BJ (cell line): ENCODE measurements at places on chromosomes 5 and 9.

GRCh38 chr5:26691486-26691885, 346.9 kb downstream of the CDH9 start:
- no peak for DNase-seq

- peak; percentile 21 for DNase-seq
These were observed 24.6 kb upstream of the MED10 start for GRCh38 chr5:6402939-6403338.

GRCh38 chr9:22211588-22212360, 202.7 kb upstream of the CDKN2B start:
- peak; percentile 83 for DNase-seq

- DNase-seq = no peak
These were observed 38.4 kb downstream of the SHB start for GRCh38 chr9:38030658-38031057.

DNA sequence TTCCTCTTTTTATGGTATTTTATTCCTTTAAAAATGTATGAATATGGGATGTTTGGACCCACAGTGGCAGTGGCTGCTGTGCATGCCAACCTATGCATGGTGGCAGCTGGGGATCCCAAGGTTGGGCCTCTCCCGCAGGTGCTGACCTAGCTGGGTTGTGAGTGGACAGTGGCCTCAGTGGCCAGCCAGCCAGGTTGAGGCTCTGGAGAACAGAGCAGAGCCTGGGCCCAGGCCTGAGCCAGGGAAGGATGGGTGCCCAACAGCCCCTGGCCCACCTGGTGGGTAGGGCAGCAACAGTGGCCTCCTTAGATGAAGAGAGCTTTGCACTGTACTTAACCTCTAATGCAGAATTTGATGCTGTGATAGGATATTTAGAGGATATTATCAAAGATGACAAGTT, 624.8 kb downstream of the CHSY3 start:
- no peak for DNase-seq

DNA sequence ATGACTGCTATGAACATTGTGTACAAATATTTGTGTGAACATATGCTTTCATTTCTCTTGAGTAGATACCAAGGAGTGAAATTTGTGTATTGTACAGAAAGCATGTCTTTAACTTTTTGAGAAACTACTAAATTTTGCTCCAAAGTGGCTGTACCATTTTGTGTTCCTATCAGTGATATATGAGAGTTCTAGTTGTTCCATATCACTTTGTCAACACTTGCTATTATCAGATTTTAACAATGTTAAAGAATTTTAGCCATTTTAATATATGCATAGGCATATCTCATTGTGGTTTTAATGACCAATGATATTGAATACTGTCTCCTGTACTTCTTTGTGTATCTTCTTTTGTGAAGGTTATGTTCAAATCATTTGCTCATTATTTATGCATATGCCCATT, 142.9 kb upstream of the NR3C1 start:
- DNase-seq = no peak

DNA sequence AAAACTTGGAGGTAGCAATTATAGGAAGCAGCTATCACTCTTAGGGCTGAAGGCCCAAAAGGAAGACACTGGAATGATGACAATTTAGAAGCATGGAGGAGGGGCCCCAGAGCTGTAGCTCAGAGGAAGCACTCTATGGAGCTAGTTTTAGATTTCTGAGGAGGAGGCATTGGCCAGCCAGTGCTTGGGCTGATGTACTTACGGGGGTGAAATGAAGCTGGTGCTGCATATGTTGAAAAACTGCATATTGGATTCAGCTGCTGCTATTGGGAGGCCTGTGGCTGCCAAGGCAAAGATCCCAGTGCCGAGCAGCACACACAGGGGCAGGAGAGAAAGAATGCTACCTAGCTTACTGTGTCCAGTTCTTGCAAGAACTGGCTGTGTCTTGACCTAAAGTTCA, 53.9 kb upstream of the HMHB1 start:
- DNase-seq = no peak

DNA sequence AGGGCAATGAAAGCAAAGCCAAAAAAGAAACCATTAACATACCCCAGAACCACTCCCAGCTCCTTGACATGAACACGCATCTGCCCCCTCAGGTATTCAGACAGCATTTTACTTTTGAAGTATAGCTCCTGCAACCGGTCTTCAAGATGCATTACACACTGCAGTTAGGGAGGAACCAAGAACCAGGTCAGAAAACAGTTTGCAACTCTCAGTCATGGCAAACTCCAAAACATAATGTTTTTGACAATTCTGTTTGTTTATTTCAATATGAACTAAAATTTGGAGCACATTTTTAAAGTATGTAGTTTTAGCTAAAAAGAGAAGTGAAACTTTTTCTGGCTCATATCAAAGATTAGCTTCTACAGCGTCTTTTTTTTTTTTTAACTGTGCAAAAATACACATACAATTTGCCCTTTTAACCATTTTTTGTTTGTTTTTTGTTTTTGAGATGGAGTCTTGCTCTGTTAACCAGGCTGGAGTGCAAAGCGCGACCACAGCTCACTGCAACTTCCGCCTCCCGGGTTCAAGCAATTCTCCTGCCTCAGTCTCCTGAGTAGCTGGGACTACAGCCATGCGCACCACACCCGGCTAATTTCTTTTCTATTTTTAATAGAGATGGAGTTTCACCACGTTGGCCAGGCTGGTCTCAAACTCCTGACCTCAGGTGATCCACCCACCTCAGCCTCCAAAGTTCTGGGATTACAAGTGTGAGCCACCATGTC, 12.2 kb upstream of the RAPGEF6 start:
- no peak for DNase-seq

DNA sequence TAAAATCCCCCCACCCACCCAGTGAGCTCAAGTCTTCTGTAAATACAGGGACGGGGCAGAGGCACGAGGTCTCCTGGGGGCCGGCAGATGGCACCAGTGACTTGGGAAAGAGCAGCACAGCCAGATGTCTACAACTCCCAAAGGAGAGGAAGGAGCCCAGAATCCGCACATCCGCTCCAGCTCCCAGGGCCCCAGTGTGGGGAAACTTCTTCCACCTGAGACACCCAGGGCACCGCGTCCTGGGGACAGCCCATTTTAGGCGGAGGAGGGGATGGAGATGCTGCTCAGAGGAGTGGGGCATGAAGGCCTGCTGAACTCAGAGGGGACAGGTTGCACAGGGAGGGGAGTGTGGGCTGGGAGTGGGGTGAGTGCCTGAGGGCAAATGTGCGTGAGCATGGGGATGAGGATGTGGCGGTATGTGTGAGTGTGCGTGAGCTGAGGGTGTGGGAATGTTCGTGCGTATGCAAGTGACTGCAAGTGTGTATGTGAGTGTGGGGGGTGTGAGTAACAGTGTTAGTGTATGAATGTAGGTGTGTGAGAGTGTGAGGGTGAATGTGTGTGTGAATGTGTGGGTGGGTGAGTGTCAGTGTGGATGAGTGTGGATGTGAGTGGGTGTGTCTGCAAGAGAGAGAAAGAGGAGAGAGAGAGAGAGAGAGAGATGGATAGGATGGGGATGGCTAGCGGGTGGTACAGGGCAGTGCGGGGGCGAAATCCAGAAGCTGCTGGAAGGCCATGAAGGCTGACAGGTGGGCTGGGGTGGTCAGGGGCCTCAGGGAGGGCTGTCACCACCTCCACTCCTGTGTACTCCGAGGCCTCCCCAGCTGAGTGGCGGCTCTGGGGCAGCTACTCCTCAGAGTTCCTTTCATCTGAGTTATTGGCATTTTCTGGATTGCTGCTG, 63.5 kb downstream of the DUSP1 start:
- DNase-seq = no peak

DNA sequence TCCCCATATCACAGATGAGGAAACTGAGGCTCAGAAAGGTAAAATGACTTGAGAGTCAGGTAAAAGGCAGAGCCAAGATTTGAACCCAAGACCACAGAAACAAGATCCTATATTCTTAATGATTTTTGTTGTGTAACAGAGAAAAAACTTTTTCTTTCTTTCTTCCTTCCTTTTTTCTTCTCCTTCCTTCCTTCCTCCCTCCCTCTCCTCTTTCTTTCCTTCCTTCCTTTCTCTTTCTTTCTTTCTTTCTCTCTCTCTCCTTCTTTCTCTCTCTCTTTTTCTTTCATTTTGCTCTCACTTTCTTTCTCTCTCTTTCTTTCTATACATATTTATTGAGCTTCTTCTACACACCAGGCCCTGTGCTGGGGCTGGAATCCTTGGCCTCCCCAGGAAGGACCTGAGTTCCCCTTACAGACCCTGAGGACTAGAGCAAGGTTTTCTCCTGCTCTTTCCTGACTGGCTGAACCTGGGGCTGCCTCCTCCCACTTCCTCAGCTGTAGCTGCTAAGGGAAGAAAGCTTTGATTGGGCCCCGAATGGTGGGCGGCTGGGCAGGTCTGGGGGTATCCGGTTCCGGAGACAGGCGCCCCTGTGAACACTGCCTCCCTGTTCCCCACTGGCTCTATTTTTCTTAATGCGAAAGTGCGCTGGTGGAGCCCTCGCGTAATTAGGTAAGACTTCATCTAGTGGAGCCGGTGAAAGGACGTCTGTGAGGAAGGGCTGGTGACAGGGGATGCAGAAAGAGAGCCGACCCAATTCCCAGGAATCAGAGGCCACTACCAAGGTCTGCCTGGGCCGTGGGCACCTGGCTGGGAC, 27.4 kb upstream of the KIF12 start:
- DNase-seq = no peak

DNA sequence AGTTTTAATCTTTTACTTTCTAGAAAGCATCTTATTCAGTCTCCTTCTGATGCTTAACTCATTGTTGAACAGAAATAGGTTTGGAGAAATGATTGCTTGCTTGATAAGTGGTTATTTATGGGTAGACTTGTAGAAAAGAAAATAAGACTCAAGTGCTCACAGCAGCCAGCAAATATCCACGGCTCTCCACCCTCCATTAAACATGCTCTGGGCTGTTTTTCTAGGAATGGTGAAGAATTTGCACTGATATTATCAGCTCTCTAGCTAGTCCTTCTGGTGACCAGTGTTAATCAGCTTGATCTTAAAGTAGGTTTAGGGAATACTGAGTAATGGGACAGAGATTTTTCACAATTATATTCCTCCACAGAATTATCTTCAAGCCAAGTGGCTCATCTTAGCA, 60.6 kb downstream of the SLC1A3 start:
- no peak for DNase-seq

- no peak for DNase-seq
These were observed 390.2 kb upstream of the SGCD start for GRCh38 chr5:155936520-155937406.

DNA sequence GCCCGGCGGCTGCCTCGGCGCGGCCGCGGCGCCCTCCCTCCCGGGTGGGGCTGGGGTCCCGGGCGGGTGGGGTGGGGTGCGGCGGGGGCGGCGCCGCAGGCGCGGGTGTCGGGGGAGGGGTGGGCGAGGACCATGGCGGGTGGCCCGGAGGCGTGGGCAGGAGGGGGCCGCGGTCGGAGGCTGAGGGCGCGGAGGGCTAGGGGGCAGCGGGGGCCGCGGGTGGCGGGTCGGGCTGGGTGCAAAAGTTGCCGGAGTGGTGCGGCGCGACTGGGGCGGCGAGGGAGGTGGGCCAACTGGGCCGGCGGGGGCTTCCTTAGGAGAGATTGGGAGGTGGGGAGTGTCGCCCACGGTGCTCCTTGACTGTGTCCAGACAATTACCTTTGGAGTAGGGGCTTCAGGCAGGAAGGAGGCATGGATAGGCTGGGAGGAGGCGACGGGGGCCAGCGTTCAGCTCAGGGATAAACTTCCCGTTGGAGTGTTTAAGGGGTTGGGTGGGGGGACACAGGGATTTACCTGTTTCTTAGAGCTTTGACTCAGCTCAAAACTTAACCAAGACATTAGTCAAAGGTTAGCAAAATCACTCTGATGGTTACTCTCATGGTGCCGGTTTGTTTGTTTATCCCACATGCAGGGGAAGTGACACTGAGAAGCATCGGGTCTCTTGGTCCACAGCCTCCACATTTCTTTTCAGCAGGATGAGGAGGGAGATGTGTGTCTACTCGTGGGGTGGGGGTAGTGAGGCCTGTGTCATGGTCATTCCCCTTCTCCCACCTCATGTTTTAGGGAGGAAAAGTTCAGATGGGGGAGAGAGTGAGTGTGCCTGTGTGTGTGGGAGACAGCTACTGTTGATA, 859 bp downstream of the CSNK1G3 start:
- no peak for DNase-seq

DNA sequence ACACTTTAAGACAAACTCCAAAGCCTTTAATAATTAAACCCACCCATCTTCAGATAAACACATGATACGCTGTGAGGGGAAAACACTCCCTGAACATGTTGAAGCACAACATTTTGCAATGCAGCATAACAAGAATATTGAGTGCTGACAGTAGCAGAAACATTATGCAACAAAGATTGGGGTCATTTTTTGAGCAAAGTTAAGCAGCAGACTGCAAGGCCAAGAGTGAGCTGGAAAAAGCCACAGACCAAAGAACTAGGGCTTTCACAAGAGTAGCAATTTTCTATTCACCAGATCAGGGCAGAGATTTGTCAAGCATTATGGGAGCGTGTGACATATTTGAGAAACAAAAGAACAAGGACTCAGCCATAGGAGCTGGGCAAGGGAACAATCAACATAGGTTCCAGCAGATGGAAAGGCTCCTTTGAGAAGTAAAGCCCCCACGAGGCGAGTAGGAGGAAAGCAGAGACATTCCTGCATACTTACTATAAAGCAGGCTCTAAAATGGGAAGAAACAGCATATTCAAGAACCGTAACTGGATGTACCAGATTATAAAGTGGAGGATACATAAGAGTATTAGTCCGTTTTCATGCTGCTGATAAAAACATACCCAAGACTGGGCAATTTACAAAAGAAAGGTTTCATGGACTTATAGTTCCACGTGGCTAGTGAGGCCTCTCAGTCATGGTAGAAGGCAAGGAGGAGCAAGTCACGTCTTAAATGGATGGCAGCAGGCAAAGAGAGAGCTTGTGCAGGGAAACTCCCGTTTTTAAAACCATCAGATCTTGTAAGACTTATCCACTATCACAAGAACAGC, 4.8 kb upstream of the TTC23L start:
- DNase-seq = no peak

GRCh38 chr5:79020861-79021561, 35.9 kb upstream of the ARSB start:
- peak; percentile 36 for DNase-seq

- DNase-seq = no peak
These were observed 18.6 kb downstream of the GOLGA2 start for GRCh38 chr9:128257086-128257825.

- no peak for DNase-seq
These were observed 71.4 kb downstream of the SLF1 start for GRCh38 chr5:94689908-94690307.

- DNase-seq = no peak
These were observed 60.8 kb downstream of the MTMR12 start for GRCh38 chr5:32251871-32252458.

DNA sequence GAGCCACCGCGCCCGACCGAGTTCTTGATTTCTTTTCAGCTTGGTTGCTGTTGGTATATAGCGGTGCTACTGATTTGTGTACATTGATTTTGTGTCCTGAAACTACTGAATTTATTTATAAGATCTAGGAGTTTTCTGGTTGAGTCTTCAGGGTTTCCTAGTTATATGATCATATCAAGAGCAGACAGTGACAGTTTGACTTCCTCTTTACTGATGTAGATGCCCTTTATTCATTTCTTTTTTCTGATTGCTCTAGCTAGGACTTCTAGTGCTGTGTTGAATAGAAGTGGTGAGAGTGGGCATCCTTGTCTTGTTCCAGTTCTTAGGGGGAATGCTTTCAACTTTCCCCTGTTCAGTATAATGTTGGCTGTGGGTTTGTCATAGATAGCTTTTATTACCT, 17.4 kb upstream of the LRRC19 start:
- DNase-seq = no peak

GRCh38 chr9:126982215-126983002, 67.8 kb downstream of the RALGPS1 start:
- DNase-seq = no peak

- peak; percentile 17 for DNase-seq
These were observed 115.9 kb upstream of the SH3GL2 start for GRCh38 chr9:17462869-17463464.

GRCh38 chr5:1786621-1787471, 12.8 kb downstream of the MRPL36 start:
- DNase-seq = no peak
